ENCODE measurements at places on chromosomes 2 and 18. TPM values are rescaled to one million over a fixed set of nuclear protein-coding genes. Genes with fewer than 3 reads are reported as not detected.

DNA sequence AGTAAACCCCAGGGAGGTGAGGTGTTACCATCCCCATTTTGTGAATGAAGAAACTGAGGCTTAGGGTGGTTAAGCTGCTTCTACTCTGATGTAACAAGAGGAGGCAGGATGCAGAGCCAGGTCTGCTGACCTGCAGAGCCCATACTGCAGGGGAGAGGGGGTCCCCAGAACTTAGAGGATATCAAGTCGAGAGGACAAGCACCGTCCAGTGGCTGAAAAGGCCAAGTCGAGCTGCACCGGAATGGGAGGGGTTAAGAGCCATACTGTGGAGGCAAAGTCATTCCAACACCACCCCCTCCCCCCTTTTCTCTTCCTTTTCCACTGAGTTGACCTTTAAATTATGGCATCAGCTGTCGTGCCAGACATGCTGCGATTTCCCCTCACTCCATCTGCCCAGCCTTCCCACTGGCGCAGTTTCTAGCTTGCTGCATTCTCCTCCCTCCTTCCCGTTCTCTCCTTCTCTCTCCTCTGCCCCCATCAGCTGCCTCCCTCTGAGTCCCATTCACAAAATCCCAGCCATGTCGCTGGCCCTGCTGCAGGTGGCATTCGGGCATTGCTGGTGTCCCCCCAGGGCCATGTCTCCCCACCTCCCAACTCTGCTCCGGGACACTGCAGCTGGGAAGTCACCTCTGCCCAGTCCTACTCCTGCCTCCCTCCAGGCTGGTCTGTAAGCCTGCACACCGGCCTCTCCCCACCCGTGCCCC, 346.9 kb downstream of the DYSF start:
- DNase-seq, result no peak

DNA sequence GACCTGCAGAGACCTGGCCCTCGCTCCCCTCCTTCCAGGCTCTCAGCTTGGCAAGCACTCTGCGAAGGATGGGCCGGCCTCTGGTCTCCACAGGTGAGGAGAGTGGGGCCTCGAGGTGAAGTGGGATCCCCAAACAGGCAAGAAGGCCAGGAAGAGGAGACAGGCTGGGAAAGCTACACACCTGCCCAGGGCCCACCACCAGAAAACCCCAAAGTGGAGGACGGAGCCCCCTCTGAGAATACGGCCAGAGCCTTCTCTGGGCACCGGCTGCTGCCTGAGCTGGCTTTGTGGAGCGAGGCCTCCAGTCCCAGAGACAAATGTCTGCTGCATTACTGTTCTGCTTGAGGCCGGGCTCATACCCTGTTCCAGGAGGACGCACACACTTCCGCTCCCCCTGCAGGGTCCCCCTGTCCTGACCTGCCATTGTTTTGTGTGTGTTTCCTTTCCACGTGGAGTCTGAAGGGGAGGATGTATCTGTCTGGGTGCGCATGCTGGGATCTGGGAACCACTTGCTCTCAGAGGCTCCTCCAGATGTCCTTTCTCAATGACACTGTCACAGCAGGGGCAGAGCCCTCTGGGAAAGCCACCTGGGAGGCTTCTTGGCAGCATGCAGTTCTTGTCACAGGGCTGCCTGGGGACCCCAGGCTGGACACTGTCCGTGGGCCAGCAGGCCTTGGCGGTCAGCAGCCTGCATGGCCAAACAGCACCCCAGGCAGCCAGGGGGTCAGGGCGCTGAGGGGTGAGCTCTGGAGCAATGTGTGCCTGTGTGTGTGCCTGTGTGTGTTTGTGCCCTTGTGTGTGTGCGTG, 20.8 kb downstream of the KCNF1 start:
- no peak for DNase-seq

GRCh38 chr2:20175931-20176330, 49.0 kb downstream of the SDC1 start:
- DNase-seq, result no peak

DNA sequence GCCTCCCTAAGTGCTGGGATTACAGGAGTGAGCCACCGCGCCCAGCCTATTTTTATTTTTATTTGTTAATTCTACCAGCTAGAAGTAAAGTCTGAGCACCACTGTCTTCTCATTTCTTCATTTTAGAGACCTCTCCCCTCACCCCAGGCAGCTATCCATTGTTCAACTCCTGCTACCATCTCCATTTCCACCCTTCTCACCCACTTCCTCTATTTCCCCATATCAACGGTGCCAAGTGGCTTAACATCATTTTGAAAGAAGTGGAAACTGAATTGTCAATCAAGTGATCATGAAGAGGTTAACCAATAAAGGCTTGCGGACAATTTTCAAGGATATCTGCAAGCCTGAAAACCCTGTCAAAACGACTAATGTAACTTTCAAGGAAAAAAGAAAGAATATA, 323.1 kb downstream of the NBAS start:
- DNase-seq, result no peak

- no peak for DNase-seq
These were observed 256.6 kb upstream of the NCKAP5 start for GRCh38 chr2:133824869-133825268.

Gene RAX
- total RNA-seq, result not detected

- DNase-seq, result no peak
These were observed 218.4 kb downstream of the PDE1A start for GRCh38 chr2:182208421-182208820.

GRCh38 chr2:230097424-230097823, 28.7 kb upstream of the SLC16A14 start:
- no peak for DNase-seq

GRCh38 chr2:67400560-67401485, 3.7 kb downstream of the ETAA1 start:
- DNase-seq, result no peak

- DNase-seq, result no peak
These were observed 280.6 kb downstream of the CALCRL start for GRCh38 chr2:187167491-187167890.

- DNase-seq, result no peak
These were observed 224.9 kb downstream of the ASXL3 start for GRCh38 chr18:33802955-33803354.

Measured in activated CD8-positive, alpha-beta T cell treated with anti-CD3 and anti-CD28 coated beads for 36 hours (primary cell).